ENCODE measurements at places on chromosomes 11 and 22.

- ATAC-seq, result no peak
Observed at GRCh38 chr11:45653277-45653676, 12.1 kb downstream of the CHST1 start.

DNA sequence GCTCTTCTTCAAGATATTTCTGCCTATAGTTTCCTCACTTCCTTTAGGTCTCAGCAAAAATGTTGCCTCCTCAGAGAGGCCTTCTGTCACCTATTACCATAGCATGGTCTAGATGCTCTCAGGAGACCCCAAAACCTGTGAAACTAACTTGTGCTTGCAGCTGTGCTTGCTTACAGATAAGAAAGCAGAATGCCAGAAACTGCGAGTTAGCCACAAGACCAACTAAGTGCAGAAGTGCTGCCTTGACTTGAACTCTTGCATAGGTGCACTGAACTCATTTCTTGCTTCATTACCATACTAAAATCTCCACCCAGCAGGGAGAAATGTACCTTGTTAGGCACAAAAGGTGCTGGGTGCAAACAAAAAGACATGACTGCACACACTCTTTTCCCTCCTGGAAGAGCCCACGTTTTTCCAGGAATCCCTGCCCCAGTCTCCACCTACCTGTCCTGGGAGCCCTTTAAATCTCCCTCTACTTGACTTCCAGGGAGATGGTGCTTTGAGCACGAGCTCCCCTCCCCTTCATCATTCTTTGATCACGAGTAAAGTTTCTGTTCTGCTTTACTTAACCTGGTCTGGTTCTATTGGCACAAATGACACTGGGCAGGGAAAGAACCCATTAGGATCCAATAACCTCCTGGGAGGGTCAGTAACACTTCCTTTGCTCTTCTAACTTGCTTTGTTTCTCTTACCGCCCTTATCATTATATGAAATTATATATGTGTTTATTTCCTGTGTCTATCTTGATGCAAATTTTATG, 137.7 kb upstream of the DDI1 start:
- ATAC-seq, result no peak

GRCh38 chr11:80980227-80980626, 1539.4 kb upstream of the TENM4 start:
- no peak for ATAC-seq

- no peak for ATAC-seq
Observed at GRCh38 chr11:95269036-95269819, 38.2 kb upstream of the SESN3 start.

DNA sequence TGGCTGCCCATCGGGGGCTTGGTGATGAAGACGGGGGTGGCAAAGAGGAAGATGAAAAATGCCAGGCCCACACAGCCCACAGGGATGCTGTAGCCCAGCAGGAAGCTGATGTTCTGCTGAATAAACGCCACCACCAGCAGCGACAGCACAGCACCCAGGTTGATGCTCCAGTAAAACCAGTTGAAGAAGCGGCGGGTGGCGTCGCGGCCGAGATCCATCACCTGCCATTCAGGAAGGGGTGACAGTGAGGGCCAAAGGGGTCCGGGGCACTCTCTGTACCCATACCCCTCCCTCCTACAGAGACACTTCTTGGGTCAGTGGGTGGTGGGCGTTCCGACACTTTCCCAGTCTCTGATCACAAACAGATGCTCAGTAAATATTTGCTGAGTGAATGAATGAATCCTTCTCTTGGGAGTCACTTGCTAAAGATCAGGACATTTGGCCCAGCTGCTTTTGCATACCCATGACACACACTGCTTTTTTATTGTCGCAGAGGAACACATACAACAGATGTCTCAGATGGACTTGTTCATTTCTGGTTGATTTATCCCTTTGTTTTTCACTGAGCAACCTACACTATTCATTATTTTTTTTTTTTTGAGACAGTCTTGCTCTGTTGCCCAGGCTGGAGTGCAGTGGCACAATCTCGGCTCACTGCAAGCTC, 5.2 kb downstream of the SLC15A3 start:
- ATAC-seq, result no peak

GRCh38 chr11:44236296-44236695, 73.6 kb downstream of the ALX4 start:
- no peak for ATAC-seq
